ENCODE measurements at places on chromosomes 4 and X.

GRCh38 chr4:140090215-140090731, 63.7 kb downstream of the MAML3 start:
- DNase-seq: no peak

DNA sequence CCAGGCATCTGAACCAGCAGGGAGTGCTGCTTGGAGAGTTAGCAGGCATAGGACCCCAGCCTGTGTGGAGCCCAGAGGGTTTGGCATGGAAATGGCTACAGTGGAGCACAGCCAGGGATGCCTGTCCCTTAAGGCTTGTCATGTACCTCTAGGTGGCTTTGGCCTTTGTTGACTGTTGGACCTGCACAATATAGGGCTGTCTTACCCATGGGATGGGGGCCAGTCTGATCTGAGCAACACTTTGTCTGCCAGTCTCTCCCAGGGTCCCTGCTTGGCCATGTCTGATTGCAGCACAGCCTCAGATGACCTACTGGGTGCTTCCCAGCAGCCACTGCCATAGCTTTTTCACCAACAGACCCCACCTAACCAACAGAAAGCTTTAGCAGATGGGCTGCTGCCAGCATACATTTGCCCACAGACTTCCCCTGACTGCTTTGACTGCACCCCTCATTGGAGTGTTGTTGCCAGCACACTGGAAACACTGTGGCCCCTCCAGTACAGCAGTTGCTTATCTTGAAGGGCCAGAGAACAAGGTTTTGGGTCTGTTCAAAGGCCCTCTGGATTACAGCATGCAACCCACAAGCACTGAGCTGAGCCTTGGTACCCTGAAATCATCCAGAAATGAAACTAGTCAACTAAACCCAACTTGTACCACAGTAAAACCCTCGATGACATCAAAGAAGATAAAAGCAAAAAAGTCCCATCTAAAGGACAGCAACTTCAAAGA, 22.1 kb downstream of the ANAPC10 start:
- DNase-seq: no peak

DNA sequence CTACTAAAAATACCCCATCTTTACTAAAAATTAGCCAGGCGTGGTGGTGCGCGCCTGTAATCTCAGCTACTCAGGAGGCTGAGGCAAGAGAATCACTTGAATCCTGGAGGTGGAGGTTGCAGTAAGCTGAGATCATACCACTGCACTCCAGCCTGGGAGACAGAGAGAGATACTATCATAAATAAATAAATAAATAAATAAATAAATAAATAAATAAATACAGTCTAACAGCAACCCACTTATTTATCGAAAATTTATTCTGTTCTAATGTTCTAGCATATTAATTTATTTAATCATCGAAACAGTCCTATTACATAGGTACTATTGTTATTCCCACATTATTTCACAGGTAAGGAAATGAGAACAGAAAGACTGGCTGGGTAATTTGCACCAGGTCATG, 18.2 kb upstream of the TXK start:
- no peak for DNase-seq

GRCh38 chrX:54788446-54788845, 9.6 kb downstream of the ITIH6 start:
- DNase-seq: no peak

DNA sequence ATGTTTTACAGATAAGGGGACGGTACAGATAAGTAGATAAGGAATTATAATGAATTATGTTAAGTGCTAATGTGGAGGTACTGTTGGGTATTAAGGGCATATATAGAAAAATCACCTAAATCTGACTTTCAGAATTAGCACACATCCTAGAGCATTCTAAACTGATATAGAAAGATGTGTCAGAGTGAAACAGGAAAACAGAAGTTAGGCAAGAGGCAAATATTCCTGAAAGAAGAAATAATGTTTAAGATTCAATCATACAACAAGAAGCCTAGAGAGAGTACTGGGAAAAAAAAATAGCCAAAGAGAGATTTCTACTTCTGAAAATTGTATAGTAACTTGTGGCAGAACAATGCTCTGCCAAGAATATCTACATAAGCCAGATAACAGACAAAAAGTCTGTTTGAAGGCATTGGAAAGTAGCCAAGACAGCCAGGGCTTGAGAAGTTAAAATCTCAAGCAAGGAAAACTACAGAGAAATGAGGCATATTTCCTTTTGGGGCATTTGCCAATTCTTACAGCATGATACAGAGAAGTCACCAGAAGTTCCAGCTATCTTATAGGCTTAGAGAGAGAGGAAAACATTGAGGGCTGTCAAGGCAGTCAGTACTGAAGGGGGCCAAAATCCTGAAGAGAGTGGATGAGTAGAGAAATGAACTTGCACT, 646.0 kb downstream of the RPA4 start:
- DNase-seq: no peak

DNA sequence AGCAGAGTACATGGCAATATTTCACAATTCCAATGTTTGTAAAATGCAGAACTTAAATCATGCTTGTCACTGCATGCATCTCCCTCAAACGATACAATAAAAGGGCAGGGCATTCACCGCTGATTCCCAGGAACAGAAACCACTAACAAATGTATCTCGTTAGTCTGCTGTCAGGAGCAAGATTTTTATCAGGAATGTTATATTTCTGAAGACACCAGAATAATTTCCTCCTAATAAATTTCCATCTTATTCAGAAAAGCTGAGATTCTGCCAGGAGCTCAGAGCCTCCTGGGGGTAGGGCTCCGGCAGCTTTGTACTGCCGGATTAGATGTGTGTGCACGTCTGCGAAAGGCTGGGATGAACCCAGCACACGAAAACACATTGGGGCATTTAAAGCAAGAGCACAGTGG, 54.0 kb upstream of the LDB2 start:
- DNase-seq: no peak

GRCh38 chr4:140326395-140326993, 47.0 kb upstream of the SCOC start:
- no peak for DNase-seq

DNA sequence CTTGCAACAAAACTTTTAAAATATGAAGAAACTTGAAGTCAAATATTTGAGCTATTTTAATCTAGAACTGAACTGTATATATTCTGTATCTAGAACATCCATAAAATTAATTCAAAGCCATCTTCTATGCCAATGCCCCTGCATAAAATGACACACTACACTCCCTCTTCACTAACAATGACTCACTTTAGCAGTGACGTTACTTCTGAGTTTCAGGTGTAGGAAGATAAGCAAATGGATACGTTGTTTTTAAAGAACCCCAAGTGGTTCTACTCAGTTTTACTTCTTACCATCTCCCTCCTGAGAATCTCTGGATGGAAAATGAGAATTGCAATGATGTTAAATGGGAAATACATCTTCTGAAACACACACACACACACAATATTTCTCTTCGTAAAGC, 45.2 kb downstream of the CXXC4 start:
- DNase-seq: no peak

DNA sequence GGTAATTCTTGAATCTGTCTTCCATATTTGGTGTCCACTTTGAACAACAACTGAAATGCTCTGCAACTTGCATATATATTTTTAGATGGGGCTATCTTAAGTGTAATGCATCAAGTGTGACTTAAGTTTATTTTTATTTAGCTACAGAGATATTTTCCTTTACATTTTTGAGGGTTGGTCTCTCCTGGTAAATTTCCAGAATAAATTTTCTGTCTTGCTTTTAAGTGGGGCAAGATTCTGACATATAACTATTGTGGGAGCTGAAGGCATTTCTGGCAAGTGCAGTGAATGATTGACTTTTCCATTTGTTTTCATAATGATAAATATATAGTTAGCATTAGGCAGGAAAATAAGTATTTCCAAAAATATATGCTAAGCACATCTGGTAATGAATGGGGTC, 18.8 kb downstream of the UNC5C start:
- no peak for DNase-seq

- no peak for DNase-seq
Observed at GRCh38 chr4:127174201-127174600, 458.6 kb upstream of the INTU start.

DNA sequence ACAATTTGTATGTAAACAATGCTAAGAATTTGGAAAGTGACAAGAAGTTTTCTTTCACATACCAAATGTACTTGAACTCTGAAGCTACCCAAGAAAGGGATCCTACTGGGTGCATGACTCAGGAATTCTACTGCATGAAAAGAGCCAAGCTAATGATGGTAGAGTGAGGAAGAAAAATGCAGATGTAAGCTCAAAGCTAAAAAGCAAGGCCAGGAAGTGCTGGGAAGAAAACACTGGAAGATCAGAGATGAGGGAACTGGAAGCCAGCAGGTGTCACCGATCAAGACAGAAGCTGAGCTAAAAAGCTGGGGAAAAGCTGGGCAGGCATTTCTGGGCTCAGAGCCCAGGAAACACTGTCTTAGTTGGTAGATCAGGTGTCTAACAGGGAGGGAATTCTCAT, 449.1 kb downstream of the NKX6-1 start:
- DNase-seq: no peak

- DNase-seq: no peak
Observed at GRCh38 chrX:135984791-135985156, 461 bp upstream of the SLC9A6 start.

- DNase-seq: no peak
Observed at GRCh38 chrX:16143968-16144367, 20.6 kb downstream of the GRPR start.

- DNase-seq: no peak
Observed at GRCh38 chr4:67542076-67542475, 3.2 kb downstream of the CENPC start.

DNA sequence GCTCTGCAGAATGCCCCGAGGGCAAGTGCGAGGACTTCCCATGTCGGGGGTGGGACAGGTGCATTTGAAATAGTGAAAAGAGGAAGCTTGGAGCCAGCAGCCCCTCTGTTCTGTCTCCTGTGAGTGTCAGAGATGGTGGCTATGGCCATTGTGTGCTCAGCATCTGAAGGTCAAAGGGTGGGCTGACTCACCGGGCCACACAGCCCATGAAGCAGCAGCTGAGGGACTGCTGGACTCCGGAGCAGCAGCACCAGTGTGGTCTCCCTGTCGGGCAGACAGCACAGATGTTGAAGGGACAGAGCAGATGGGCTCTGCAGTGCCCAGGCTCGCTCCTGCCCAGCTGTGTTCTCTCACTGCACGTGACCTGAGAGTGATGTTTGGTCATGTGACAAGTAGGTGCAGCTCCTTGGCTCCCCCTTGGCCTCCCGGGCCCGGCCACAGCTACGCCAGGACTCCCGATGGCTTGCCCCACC, 53.5 kb downstream of the TBC1D14 start:
- no peak for DNase-seq

DNA sequence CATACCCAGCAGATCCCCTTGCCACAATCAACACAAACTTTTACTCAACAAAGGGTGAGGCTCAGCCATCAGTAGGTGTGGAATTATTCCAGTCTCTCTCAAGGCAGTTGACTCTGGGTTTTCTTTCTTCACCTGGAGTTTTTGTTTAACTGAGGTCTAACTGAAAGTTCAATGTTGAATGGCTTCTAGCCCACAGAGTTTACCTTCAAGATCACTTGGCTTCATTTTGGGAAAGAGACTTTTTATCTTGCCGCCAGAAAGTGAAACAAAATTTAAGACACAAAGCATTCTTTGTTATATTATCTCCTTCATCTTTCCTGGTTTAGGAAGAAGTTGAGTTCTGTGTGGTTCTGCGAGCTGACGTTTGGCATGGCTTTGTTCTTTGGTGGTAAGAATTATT, 83.8 kb upstream of the RASGEF1B start:
- no peak for DNase-seq

- no peak for DNase-seq
Observed at GRCh38 chr4:107050525-107051135, 14.5 kb upstream of the DKK2 start.

- DNase-seq: no peak
Observed at GRCh38 chr4:16582526-16582925, 315.9 kb downstream of the LDB2 start.

DNA sequence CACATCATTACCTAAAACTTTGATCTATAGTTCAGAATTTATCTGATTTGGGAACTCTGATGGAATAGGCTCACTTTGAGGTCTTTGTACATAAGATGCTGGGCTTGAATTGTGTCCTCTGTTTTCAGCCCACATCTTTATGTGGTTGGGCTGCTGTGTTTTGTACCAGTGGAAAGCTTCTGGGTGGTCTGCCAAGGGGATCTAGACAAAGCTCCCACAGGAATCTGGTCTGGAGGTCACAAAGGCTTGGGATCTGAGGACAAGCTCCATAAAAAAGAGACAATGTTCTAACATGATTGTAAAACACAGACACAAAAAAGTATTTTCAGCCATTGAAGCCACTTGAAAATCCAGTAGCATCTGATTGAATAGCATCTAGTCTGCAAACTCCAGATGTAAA, 393.5 kb upstream of the PITX2 start:
- DNase-seq: no peak

DNA sequence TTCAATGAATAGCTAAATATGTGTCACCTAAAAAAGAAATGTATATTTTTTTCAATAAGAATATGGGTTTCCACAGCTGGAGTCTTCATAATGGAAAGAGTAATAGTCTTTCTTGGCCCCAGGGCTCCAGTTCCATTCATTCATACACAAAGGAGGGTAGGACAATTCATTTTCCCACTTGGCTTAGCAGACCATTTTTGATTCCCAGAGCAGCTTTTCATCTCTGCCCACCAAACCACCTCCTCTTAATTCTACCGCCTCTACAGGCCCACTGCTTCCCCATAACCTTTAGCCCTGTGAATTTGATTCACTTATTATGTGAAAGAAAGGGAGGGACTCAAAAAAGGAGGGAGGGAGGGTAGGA, 129.9 kb upstream of the PAK3 start:
- no peak for DNase-seq

- no peak for DNase-seq
Observed at GRCh38 chrX:149720021-149720689, 8.3 kb downstream of the MAGEA11 start.

DNA sequence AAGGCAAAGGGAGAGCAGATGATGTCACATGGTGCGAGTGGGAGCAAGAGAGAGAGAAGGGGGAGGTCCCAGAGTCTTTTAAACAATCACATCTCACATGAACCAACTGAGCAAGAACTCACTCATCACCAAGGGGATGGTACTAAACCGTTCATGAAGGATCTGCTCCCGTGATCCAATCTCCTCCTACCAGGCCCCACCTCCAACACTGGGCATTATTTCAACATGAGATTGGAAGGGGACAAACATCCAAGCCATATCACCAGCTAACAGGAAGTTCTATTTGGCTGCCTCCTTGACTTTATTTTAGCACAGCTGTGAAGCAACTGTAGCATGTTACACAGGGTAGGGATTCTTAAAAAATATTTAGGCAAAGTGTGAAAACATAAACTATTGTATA, 102.5 kb downstream of the DDIT4L start:
- no peak for DNase-seq

GRCh38 chr4:74418063-74418670, 26.8 kb upstream of the AREG start:
- no peak for DNase-seq

DNA sequence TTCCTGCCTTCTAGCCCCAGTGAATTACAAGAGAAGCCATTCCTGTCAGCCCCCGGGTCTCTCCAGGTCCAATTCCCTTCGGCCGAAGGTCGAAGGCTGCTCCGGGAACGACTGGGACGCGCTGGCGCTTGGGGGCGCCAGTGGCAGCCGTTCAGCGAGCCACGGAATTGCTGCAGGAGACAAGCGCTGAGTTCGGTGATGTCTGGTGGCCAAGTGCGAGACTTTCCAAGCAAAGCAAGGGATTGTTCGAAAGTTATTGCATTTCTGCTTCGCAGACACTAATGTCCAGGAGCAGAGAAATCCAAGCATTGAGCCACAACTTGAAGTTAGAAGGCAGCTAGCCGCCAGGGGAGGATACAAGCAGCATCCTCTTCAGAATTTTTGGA, 1.1 kb upstream of the DKK2 start:
- DNase-seq: no peak

All from stimulated activated CD4-positive, alpha-beta T cell treated with anti-CD3 and anti-CD28 coated beads, Interleukin-4, amount 100 ng/mL, for 4 hours (primary cell).